ENCODE measurements at places on chromosomes 12 and 14.

- DNase-seq, result no peak
Measured at GRCh38 chr14:66708267-66708666, 200.3 kb downstream of the GPHN start.

DNA sequence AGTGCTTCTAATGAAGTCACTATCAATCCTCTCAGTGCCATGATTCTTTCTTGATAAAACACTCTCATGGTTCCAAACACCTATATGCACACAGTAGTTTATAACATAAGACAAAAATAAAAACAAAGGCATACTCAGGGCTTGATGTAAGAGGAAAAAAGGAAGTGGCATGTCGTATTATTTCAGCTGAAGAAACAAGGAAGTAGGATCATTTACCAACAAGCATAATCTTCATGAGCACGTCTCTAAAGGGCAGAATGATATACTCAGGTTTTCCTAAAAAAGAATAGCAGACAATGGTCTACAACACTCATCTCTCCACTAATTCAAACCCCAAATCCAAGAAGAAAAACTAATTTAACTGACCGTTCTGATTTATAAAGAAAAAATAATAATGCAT, 33.9 kb downstream of the NUMB start:
- no peak for DNase-seq

- no peak for DNase-seq
Measured at GRCh38 chr14:99731547-99732435, 47.7 kb downstream of the CYP46A1 start.

DNA sequence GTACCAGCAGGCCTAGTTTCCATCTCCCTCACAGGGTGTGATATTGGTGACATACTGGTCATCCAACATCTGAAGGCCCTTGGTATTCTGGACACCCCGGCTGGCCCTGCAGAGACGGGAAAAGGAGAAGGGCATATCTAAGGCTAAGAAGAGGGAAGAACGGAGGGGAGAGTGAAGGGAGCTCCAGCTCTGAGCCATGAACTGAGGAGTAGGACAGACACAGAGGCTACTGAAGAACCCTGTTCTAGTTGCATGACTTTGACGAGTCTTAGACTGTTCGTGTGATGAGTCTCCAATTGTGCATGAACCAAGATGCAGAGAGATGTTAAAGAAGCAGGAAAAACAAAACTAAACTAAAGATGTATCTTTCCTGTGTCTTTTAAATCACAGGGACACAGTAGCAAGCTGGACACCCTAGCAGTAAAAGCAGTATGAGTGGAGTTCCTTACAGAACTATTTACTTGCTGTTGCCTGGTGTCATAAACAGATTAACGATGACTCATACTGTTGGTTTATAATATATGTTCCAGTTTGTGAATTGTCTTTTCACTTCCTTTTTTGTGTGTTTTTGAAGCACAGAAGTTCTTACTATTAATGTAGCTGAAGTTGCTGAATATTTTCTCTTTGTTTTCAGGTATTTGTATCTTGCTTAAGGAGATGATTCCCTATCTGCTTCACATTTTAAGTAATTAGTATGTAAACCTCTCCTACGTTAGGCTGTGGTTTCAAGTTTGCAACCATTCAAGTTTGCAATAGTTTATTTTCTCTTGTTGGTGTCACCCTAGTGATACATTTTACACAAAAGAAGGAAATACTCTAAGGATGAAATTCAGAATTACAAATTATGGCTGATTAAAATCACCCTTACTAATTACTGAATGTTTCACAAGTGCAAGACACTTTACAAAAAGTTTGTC, 15.7 kb downstream of the FAR2 start:
- no peak for DNase-seq

GRCh38 chr12:40907115-40907527, 214.9 kb downstream of the CNTN1 start:
- no peak for DNase-seq
